ENCODE measurements at places on chromosomes 6 and 20. TPM values are rescaled to one million over a fixed set of nuclear protein-coding genes. Genes with fewer than 3 reads are reported as not detected.

DNA sequence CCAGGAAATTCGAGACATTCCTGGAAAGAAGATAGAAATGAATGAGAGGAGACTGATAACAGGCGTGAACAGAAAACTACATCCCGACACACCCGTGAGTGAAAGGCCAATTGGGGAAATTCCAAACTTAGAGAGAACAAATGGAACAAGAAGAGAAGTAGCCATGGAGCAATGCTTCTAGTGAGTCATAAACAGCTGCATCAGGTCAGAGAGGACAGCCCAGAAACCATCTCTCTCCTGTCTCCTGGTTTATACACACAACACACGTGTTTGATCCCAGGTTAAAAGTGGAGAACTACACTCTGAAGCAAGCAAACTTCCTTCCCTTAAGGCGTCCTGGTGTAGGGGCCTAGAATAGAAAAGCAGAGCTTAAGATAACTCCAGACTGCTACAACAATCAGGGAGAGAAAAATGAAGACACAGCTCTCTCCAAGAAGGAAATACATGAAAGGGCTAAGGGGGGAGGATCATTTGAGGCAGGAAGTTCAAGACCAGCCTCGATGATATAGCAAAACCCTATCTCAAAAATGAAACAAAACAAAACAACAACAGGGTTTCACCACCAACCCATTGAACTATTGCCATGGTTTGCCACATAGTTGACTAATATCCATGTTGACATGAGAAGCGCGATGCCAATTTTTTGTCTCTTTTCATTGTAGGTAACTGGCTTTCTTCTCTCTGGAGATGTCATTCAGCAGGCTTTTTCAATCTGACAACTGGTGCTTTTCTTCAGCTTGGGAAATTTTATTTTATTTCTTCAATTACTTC lies 26.9 kb downstream of the NRN1 start:
- no peak for DNase-seq

Gene FAM83D
- 0.49 TPM for total RNA-seq

Gene CRISP2
- total RNA-seq, result not detected

Gene NOTCH4
- 24.4 TPM for total RNA-seq

GRCh38 chr20:43832096-43832816 lies 82.4 kb upstream of the TOX2 start:
- no peak for DNase-seq

DNA sequence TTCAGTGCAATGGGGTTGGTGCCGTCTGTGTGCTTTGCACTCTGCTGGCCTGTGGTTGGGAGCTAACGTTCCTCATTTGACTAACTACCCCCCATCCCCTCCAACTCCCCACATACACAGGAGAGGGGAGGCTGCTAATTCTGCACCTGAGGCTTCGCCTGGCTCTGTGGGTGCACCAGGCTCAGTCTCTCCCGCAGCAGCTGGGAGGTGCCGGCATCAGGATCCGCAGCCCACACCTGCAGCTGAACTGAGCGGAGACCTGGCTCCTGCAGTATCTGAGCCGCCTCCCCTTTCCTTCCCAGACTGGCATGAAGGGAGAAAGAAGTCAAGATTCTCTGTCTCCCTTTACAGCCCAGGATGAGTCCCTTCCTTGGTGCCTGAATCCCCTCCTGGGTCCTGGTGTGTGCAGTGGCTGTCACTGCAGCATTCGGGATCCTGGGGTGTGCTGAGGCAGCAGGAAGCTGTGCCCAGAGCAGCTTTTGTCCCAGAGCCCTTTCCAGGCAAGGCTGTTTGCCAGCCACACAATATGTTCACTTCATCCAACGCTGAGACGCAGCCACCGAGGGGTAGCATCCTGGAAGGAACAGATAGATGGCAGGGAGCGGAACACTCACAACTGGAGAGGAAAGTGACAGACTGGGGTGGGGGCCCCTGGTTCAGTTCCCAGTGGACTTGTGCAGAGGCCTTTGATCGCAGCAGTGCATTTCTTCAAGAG lies 70.2 kb downstream of the CDH4 start:
- no peak for DNase-seq

Gene SNX3
- total RNA-seq, result 274 TPM

DNA sequence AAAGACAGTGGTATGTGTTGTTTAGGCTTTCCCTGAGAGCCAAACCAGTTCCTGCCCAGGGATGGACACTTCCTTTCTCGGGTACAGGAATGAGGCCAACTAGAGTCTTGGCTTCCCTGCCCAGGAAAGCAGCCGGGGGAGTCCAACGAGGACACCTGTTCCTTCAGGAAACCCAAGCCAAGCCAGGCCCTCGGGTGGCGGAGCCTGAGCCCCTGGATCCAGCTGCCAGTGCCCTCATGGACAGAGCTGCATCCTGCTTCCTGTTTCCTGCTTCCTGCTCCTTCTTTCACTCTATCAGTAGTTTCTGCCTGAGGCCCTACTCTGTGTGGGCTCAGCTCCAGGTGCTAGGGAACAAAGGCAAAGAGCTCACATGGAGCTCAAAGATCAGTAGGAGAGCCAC lies 7.9 kb upstream of the SIRPA start:
- DNase-seq, result no peak

- DNase-seq, result no peak
Measured at GRCh38 chr6:111805511-111806164, 67.6 kb downstream of the FYN start.

DNA sequence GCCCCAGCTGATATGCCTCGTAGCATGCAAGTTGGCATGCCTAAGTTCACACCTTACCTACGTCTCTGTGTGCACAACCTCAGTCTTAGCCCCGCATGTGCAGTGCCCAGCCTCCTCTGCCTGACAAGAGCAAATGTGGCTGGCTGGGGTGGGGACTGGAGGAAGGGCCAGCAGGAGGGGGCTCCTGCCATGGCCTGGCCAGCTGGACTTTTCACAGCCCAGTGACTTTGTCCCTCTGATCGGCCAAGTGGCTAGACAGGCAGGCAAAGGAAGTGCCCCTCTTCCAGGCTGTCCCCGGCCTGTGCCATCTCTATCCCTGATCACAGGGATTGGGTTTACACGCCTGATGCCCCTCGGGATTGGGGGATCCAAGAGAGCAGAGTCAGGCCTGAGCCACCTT lies 49.5 kb upstream of the SIRPA start:
- DNase-seq, result no peak

- no peak for DNase-seq
Measured at GRCh38 chr6:169738204-169738975, 13.0 kb downstream of the DYNLT2 start.

Gene CPNE5
- total RNA-seq, result 10.9 TPM

Gene ZNF831
- 0.11 TPM for total RNA-seq
